Occipital lobe (tissue), 3 donors: ENCODE measurements at places on chromosomes 4 and X. TPM values are rescaled to one million over a fixed set of nuclear protein-coding genes. Genes with fewer than 3 reads are reported as not detected.

DNA sequence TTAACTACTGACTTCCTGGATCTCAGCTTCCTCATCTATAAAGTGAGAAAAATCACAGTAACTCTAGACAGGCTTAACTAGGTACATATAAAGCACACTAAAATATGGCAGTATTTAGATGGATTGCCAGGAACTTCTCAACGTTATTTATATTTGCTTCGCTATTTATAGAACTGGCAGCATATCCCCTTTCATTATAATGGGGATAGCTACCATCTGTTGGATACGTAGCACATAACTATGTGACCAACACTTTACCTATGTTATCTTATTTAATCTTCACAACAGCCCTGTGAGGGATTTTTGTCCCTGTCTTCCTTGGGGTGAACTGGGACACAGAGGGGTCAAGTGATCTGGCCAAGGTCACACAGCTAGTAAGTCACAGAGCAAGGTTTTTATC is 64.6 kb downstream of the ENPEP start:
- no peak for DNase-seq

DNA sequence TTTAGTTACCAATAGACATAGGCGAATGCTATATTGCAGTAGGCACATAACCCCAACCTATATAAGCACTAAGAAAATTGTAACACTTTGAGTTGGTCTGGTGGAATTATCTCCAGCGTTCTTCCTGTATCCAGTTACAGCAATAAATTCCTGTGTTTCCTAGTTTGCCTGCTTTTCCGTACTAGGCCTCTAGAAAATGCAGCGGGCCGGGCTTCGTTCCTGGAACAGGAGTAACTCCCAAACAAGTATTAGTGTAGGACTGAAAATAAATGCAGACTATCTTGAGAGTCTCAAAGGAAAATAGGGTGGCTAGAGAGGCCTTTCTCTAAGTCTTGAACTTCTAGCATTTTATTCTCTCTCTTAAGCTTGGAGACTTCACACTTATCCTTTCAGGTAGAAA is 159.8 kb downstream of the OR13H1 start:
- no peak for DNase-seq

- no peak for DNase-seq
Measured at GRCh38 chr4:121706595-121707021, 9.8 kb upstream of the ANXA5 start.

GRCh38 chr4:43330288-43330687 is 437.8 kb downstream of the GRXCR1 start:
- DNase-seq: no peak

DNA sequence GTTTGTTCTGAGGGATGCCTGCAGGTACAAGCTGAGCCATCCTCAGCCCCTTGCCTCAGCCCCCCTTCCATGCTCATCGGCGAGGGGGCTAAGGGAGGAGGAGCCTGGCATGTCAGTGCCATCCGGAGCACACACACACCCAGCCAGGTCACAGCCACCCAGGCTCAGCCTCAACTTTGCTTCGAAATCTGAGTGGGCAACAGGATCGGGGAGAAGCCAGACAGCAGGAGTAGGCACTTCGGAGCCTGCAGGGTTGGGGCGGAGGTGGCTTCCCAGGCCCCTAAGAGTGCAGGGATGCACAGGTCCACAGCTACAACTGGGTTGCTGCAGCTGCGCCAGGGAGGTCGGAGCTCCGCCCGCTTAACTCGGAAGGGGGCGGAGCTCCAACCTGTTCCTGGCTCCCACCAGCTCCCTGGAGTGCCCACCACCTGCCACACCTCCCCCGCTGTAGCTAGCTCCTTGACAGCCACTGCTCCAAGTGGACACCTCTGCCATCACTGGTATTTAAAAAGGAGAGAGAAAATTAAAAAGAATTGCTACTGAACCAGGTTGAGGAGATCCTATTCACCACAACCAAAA is 192.9 kb upstream of the GALNT7 start:
- DNase-seq: no peak

DNA sequence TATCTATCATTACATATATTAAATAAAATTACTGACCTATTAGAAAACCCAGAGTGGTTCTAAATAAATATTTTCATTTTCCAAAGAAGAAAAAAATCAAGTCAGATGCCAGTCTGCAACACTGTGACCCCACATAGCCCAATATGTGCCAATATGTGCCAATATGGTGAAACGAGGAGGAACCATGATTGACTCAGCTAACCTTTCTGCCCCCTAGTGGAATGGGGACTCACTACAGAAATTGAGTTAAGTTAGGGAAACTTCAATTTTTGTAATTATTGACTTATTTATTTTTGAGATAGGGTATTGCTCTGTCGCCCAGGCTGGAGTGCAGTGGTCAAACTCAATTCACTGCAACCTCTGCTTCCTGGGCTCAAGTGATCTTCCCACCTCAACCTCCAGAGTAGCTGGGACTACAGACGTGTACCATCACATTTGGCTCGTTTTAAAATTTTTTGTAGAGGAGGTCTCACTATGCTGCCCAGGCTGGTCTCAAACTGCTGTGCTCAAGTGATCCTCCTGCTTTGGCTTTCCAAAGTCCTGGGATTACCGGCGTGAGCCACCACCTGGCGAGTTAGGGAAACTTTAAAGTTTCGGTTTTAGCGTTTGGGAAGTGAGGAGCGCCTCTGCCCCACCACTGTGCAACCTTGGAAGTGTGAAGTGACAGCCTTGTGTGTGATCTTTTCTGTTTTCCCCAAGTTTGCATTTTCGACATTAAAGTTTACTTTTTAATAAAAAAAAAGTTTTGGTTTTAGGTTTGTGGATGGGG is 116.8 kb upstream of the SHISA3 start:
- no peak for DNase-seq

- no peak for DNase-seq
Measured at GRCh38 chrX:109089359-109089758, 353.0 kb upstream of the IRS4 start.

GRCh38 chr4:2295500-2295899 is 33.6 kb upstream of the MXD4 start:
- no peak for DNase-seq

- no peak for DNase-seq
Measured at GRCh38 chr4:3220476-3221183, 28.3 kb upstream of the MSANTD1 start.

- DNase-seq: no peak
Measured at GRCh38 chrX:18676050-18676449, 4.1 kb upstream of the RS1 start.

DNA sequence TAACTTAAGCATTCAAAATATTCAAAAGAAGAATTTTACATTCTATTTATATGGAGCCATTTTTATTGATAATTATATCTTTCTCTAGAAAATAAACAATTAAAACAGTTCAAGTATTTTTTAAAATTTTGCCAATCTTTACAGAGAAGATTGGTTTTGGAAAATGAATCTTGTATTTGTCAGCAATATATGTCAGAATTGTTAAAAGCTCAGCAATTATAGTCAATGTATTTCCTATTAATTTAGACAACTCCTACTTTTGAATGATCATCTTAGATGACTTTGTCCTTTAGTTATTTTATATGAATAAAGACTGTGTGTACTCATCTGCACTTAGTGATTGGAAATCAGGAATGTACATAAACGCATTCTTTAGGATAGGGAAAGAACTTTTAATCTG is 223.9 kb upstream of the MAD2L1 start:
- DNase-seq: no peak

GRCh38 chr4:156188596-156188995 is 234.9 kb upstream of the CTSO start:
- no peak for DNase-seq

DNA sequence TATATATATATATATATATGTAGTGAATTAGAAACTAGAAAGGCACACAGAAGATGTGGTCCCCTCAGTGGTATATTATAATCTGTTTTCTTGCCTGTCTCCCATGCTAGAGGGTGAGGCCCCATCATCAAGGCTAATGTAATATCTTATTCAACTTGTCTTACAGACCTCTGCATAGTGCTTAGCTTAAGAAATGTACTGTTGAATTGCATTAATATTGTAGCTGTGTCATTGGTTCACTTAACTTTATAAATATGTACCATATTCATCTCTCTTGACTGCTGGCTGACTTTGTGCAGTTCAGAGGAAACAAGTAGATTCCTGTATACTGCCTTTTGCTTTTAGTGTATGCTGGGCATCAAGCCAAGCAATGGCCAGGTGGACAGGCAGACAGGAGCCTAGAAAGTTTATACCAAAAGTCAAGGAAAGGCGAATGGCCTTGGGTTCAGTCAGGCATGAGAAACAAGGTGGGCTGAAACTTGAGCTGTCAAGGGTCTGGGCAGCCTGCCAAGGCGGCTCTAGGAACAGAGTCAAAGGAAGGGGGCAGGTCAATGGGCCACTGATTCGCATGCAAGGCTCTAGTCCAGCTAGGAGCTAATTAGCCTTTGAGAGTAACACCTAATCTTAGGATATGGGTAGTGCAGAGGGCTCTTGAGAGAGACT is 78.8 kb upstream of the LEF1 start:
- DNase-seq: no peak

ADGRG4 gene
- total RNA-seq: not detected

SCOC gene
- 104 TPM for total RNA-seq

TMPRSS11A gene
- not detected for total RNA-seq

EDNRA gene
- total RNA-seq: 9.7 TPM
